Stimulated activated CD4-positive, alpha-beta T cell treated with anti-CD3 and anti-CD28 coated beads, Interleukin-12 subunit alpha, Interleukin-12 subunit beta, amount 100 ng/mL, for 24 hours (primary cell): ENCODE measurements at places on chromosomes 1 and 21.

DNA sequence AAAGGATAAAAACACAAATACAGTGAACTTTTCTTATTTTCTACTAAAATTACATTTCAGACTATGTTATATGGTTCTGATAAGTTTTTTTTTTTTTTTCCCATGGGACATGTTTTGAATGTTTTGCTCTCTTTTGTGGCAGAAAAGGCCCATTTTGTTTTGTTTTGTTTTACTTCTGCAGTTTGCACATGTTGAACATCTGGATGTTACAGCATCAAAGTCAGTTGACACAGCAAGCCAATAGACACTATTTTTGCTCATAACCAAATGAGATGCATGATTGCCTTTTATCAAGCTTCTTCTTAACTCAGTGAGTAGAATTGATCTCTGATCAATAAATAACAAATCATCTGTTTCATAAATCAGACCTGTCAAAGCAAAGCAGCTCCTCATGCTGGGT, 904.2 kb downstream of the ADGRL2 start:
- DNase-seq, result no peak

DNA sequence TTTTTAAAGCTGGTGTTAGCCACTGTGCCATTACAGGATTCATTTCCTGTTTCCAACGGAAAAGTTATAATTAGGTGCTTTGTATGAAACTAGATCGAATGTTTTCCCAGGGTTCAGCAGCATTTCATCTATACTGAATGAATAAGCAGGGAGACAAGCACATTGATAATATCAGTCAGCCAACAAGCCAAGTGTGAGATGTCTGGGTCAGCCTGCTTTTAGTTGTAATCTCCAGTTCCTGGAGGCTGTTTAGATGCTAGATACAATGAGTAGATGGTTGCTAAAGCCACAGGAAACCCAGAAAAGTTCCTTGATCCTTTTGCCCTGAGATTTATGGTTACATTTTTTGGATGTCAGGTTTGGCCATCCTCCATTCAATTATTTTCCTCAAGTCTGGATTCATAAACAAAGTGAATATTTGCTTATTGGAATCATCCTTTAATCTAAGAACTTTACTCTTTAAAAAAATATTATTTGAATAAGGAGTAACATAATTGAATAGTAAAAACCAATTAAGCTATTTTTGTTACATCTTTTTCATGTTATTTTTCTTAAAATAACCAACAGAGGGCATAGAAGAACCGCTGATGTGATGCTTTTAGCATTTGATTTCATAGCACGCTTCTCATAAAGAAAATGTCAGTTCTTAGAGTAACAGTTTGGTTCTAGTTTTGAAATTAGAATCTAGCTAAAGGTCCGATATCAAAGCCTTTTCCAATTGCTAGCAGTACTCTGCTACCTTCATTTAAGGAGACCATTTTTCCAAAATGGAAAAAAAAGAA, 76.6 kb downstream of the HSPA13 start:
- no peak for DNase-seq

DNA sequence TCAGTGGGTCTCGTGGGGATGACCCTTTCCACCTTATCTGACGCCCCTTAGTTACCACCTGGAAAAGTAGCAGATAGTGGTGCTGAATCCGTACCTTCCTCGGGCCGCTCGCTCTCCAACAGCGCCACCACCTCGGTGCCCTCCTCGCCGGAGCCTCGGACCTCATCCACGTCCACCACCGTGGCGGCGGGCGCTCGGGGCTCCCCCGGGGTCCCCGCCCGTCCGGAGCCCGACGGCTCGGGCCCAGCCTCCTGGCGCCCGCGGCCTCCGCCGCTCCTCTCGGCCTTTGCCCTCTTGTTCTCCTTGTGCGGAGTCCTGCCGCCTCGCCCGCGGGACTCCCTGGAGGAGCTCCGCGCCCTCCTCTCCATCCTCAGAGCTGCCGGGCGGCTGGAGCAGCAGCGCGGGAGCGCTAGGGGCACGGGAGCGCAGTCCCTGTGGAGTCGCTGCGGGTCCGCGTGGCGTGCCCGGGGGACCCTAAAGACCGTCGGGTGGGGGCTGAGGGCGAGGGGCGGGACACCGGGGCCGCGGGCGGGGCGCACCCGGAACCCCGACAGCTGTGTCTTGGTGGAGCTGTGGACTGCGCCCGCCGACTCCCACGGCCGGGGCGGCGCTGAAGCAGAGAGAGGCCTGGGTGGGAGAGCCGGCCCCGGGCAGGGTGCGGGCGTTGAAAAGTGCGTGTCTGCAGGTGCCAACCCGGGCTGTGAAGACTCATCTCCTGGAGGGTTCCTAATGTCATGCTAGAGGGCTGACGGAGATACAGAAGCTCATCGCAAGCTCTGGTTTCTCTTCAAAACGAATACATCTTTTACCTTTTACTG, at the start of gene NPHS2:
Gene NPHS2 (minus strand): TSS at position 452 of the 818 bp plus-strand sequence. CDS start 84 bp downstream, at position 368.
- DNase-seq, result no peak

- no peak for DNase-seq
Measured at GRCh38 chr1:213041443-213041842, 9.6 kb upstream of the RPS6KC1 start.

DNA sequence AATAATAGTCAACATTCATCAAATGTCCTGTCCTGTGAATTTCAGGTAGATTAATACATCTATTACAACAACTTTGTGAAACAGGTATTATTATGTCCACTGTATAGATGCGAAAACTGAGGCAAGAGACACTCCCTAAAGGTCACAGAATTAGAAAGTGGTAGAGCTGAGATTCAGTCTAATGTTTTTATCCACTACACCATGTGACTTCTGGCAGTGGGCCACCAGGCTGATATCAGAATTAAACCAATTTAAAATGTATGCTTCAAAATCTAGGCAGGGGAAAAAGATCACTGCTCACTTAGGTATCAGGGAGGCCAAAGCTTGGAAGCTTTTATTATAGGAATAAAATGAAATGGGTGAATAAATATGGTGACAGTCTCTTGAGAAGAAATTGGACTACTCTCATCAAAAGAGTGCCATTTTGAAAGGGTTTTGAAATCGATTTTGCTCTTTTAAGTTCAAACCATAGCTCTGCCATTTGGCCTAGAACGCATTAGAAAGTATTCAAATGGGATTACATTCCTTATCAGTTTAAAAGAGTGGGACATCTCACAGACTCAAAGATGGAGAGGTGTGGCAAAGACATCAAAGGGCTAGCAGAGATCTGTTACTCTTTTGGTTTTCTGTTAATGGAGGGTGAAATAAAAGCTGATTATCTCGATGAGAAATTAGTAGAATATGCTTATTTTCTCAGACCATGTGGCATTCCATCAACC, 1.9 kb downstream of the DDAH1 start:
- no peak for DNase-seq

DNA sequence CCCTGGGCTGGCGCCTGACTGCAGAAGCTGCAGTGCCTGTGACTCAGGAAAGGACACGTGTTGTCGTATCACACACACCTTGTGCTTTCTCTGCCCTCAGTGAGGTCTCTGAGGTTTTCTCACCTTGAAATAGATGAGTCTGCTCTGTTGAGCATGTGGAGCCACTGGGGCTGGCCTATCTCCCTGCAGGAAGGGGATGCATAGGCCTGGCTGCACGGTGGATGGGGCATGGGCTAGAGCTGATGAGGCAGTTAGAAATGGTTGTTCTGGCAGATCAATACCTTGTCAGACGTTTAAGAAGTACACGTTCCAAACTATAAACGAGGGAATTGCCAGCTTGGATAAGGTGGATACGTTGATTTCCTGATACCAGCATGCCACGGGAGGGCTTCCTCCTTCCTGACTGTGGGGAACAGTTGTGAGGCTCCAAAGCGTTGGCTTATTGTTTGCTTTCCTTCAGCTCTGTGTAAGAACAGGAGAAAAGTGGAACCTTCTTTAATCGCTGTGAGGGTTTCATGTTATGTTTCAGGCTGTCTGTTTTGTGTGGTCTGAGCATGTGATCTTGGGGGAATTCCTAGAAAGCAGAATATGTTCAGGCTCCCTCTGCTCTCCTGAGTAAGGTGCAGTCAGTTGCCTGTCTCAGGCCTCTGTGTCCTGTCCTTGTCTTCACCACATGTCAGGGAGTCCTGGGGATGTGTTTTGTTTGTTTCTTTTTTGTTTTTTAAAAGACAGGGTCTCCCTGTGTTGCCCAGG, 44.8 kb downstream of the PCNT start:
- DNase-seq, result peak; percentile 4

- no peak for DNase-seq
Measured at GRCh38 chr1:171357179-171357578, 43.2 kb downstream of the FMO4 start.

GRCh38 chr1:9311029-9311428, 18.3 kb downstream of the SPSB1 start:
- DNase-seq, result no peak

GRCh38 chr1:63824451-63824850, 50.6 kb downstream of the ROR1 start:
- DNase-seq, result no peak
